ENCODE measurements at places on chromosomes 3 and 15.

DNA sequence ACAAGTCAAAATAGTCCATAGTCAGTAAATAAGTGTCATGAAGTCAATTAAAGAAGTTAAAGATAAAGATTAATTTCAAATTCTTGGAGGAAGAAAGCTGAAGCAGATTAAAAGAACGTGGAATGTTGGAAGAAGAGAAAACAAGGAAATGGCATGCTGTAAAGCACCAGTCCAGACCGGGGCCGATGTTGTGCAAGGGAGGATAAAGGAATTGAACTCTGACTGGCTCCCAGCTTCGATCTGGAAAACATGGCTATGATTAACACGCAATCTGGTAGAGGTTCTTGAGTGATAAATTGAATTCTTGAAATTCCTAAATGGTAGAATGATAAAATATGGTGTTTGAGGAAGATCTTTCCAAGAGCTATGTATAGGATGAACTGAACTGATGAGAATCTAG lies 194.4 kb downstream of the MEIS2 start:
- peak; percentile 47 for DNase-seq

- no peak for DNase-seq
Observed at GRCh38 chr3:11385891-11386290, 113.7 kb downstream of the ATG7 start.

GRCh38 chr3:187101184-187102072 lies 37.9 kb downstream of the RPL39L start:
- peak; percentile 86 for DNase-seq

DNA sequence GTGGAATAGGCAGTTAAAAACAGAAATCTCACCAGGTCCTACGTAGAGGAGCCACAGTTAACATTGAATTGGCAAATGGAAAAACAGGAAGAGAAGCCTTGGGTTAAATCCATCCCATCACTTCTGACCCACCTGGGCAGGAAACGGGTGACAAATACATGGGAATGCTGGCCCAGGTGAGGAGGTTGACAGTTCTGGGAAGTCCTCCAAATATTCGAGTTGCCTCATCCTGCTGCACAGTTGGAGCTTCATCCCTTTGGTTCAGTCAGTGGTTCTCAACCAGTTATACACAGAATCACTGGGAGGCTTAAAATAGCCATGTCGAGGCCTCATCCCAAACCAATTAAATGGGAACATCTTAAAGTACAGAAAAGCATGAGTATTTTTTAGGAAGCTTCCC lies 5.3 kb downstream of the MYZAP start:
- DNase-seq, result no peak

DNA sequence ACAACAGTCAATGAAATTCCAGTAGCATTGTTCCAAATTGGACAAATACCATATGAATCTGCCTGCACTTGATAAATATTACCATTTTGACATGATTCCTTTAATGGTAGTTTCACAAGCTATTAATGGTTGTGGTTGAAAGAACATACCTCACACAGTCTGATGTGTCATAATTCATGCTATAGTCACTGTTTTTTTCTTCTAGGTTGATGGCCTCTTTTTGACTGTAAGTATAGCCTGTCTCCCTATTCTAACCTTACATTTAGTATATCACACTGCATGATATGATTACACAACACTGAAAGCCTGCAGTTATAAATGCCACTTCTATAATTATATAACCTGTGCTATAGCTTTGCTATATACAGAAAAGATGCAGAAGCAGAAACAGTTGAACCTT lies 834.1 kb downstream of the NSUN3 start:
- DNase-seq, result no peak

DNA sequence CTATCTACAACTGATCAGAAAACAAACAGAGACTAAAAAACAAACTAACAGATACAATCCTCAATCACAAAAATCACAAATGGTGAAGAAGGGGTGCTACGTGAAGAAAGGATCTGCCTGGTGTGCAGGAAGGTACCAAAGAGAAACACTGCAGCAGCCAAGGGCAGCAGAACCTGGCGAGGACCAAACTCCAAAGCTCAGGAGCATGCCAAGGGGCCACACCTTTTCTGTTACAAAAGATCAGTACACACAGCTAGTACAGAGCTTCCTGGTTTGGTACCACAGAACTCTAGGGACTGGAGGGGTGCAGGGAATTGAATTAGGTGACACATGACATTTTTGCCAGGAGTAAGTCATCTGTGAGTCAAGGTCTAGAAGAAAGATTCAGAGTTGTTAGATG lies 107.4 kb upstream of the GRM7 start:
- no peak for DNase-seq

DNA sequence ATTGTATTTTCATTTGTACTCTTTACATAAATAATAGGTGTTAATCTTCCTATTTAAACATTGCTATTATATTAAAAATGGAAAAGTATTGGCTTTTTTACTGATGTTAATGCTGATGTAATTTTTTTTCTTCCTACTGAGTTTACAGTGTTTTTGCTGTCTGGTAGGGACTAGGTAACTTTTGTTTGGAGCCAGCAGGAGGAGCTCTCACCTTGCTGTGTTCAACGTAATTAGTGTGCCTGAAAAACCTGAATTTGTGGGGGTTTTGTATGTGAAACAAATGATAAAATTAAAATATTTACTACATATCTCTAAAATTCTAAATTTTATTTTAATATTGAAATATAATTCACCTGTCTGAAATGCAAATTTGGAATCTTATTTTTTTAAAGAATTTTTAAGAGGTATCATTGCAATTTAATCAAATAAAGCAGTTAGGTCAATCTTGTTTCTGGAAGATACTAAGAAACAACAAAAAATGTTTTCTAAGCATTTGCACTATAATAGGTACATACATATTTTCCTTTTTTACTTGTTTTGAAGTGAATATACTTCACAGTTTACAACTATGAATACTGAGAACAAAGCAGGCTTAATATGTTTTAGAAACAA lies 48.8 kb downstream of the EPHA6 start:
- DNase-seq, result no peak

DNA sequence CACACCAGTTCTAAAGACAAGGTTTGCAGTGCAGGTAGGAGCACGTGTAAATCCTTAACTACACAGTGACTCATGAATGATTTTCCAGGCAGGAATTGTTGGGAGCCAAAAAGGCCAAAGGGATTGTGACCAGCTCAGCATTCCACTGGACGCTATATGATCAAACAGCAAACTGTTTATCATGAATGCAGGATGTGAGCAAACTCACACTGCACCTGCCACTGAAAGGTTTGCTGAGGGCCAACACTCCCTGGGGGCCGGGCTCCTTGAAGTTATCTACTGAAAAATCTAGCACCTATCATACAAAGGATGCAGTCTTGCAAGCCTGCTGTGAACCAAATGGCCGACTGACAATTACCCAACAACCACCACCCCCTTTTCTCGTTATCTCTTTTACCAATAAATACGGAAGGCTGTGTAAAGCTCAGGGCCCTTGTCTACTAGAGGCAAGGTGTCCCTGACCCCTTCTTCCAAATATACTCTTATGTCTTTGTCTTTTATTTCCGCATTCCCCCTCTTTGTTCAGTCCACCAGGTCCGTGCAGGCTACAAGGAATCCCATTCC lies 11.5 kb upstream of the DNASE1L3 start:
- no peak for DNase-seq

DNA sequence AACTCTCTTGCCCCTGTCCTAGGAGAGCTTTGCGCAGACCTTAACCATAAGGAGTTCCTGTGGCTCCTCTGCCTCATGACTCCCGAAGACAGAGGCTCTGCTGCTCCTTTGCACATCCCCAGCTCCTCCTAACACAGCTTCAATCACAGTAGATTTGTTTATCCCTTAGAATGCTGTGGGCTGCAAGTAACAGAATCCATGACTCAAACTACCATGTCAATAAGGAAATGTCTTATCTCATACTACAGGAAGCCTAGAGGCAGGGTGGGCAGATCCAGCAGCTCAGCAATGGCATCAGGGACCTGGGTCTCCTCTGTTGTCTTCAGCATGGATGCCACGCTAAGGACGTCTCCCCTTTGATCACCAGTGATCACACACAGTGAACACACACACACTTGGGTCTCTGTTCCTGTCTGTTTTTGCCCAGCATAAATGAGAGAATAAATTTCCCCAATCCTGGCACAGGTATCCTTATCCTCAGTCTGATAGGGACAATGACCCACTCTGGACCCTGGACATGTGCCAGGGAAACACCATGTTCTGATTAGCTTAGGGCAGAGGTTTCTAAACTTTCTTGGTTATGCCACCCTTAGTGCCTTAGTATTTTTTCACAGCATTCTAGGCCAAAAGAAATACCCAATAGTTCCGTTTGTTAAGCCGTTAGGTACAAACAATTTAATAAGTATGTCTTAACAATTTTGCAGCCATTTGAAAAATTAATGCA lies 46.1 kb upstream of the MRPS22 start:
- DNase-seq, result no peak

DNA sequence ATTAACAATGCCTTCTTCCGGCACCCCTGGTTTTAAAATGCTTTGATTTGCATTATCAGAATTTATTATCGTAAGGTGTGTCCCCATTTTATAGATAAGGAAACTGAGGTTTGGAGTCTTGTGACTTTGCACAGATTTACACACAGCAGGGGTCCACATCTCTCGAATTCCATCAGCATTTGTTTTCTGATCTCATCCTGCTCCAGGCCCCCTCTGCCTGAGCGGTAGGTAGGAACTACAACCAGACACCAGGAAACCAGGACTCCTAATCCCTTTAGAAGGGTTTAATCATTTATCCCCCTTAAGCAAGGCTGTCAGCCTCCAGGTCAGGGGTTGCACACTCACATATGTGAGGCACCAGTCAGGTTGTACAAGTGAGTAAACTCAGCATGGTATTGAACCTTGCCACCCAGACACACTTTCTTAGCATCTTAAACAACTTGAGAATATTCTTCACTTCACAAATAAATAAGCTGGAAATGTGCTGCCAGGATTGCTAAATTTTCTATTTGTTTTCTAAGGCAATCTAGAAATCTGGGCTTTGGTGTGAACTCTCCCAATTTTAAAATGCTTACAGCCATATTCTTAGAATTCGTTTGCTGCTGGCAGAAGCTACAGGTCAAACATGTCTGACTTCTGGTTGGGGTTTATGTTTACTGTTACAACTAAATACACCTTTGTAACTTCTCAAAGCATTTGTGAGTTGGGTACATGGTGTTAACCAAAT lies 31.7 kb upstream of the CMTM7 start:
- no peak for DNase-seq
